HCT116 (cell line): ENCODE measurements at places on chromosomes 13 and 19.

DNA sequence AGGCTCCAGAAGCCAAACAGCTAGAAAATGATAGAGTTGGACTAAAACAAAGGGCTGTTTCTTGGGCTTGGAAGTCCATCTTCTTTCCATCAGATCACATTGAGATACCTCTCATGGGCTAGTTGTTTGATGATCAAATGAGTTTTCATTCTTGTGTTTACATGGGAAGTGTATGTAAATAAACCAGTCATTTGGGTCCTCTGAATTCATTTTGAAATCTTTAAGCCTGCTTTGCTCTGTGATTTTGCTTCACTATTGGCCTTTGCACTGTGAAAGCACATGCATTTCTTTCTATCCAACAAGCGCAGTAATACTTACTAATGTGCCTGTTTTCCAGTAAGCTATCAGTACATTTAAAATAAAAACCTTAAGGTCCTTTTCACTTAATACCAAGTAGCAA is 200.5 kb upstream of the IRS2 start:
- no peak for DNase-seq

DNA sequence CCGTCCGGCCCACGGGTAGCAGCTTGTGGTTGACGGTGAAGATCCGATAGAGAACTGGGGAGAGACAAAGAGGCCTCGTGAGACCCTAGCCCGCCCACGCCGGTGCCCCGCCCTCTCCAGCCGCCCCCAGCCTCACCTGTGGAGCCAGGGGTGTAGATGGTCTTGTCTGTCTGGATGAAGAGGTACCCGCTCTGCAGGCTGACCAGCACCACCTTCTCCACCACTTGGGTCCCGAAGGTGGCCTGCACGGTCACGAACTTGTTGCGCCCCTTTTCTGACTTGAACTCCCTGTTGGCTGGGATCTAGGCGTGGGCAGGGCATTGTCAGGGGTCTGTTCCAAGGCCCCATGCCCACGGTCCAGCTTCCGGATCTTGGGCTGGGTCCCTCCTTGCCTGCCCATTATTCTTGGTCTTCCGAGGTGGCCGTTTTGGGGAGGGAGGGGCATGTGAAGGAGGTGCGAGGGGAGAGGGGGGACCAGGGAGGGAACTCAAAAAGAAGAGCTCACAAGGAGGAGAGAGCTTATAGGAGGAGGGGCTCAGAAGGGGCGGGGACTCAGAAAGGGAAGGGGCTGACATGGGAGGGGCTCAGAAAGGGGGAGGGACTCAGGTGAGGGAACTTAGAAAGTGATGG is 2.2 kb downstream of the C3 start:
- no peak for DNase-seq

DNA sequence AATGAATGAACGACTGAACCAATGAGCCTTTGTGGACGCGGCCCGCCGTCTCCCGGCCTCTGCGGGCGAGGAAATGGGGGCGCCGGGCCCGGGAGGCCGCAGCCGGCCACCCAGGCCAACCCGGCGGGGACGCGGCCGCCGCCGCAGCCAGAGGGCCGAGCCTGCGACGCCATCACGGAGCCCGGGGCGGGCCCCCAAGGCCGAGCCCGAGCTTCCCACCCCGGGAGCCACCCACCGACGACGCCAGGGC is 216 bp downstream of the SUGP2 start:
- DNase-seq, result no peak

DNA sequence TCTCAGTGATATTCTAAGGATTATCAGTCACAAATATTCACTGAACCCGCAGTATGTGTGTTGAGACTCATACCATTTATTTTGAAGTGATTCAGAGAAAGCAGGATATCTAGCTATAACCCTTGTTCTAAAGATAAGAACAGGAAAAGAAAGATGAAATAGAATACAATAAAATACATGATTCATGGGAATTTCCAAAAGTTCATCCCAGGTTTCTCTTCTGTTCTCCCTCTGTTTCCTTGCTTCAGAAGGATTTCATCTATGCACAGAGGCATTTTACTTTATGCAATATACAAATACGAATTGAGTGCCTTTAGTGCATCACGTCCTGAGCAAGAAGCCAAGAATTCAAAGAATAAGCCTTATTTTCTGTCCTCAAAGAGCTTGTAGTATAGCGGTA is 274.4 kb upstream of the GPC6 start:
- no peak for DNase-seq

DNA sequence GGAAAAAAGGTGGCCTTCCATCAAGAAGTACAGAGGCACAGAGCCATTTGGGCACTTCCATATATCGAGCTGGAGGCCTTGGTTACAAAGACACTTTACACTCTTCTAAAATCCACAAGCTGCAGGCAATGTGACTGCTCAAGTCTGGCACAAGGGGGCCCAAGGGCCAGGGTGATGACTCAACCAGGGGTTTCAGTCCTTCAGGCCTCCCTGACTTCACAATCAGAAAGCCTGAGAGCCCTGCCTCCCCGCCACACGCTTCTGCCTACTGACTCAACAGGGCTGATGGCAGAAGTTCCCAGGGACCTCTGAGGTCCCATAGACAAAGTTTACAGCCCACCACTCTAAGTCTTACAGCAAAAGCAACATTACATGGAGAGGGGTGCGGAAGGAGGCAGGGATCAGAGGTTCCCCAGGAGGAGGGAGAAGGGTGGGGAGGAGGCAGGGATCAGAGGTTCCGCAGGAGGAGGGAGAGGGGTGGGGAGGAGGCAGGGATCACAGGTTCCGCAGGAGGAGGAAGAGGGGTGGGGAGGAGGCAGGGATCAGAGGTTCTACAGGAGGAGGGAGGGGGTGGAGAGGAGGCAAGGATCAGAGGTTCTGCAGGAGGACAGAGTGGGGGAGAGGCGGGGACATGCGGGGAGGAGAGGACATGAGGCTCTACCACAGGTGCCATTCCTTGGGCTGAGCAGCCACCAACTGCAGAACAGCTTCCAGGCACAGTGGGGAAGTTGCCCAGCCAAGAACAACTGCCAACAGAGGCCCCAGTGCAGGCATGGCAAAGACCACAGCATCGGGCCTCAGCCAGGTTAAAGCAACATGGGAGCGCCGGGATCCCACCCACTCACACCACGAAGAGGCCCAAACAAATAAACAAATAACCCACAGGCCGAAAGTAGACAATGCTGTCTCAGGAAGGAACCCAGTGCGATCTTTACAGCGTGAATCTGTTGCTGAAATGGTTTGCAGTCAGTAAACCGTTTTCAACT is 52.0 kb downstream of the SLC7A1 start:
- no peak for DNase-seq

DNA sequence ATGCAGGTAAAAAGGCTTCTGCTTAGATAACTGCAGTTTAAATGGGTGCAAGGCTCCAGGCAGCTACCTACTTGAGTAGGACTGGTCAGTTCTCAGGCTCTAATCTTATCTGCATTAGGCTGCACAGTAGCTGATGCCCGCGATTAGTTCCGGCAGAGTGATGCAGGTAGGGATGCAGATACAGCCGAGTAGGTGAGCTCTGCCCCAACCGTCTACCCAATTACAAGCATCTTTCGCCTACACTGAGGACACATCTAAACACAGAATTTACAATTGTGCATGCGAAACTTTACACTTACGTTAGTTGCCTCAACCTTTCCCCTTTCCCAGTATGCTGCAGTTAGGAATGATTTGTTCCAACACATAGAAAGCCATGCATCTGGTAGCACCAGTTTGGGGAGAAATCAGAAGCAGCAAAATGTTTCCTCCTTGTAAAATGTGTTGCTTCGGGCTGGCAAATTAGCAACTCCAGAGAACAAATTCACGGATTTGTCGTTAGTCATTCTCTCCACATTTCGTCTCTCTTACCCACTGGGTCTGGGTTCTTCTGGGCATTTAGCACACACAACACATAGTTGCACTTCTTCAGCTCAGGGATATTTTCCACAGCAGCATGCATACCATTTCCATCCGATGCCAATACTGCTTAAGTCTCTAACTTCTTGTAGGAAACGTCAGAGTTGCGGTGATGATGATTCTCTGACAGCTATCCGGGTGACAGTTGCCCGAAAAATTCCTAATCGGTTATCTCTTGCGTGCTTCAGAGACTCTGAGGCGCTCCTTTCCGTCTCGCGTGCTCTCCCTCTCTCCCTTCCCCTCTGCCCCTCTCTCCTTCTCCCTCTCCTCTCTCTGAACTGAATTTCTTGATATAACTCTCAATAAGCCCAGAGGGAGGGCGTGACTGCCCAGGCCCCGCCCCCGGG is at the start of gene PCDH9:
PCDH9 (minus strand) TSS at position 856 of the 923 bp plus-strand sequence. CDS start 1,896 bp downstream, outside the sequence.
- no peak for DNase-seq

- no peak for DNase-seq
Observed at GRCh38 chr13:100872761-100873160, 198.2 kb upstream of the TMTC4 start.

DNA sequence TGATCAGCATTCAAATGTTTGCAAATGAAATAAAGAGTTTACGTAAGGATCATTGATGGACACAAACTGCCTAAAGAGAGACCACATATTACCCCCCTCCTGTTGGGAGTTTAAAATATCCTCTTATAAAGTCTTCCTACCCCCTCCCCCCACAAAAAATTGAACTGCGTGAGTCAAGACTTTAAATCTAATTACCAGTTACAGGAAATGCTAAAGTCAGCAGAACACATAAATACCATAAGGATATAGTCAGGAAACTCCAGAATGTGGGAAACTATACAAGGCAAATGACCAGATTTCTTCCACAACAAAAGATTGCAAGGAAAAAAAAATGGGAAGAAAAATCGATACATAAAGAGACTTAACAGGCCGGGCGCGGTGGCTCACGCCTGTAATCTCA is 44.4 kb upstream of the FARP1 start:
- DNase-seq, result no peak

GRCh38 chr19:28489126-28489660 is 723.8 kb downstream of the UQCRFS1 start:
- DNase-seq, result no peak

GRCh38 chr13:98990701-98991100 is 12.8 kb upstream of the DOCK9 start:
- DNase-seq, result no peak

GRCh38 chr13:114142640-114143490 is 10.4 kb upstream of the RASA3 start:
- DNase-seq, result no peak

DNA sequence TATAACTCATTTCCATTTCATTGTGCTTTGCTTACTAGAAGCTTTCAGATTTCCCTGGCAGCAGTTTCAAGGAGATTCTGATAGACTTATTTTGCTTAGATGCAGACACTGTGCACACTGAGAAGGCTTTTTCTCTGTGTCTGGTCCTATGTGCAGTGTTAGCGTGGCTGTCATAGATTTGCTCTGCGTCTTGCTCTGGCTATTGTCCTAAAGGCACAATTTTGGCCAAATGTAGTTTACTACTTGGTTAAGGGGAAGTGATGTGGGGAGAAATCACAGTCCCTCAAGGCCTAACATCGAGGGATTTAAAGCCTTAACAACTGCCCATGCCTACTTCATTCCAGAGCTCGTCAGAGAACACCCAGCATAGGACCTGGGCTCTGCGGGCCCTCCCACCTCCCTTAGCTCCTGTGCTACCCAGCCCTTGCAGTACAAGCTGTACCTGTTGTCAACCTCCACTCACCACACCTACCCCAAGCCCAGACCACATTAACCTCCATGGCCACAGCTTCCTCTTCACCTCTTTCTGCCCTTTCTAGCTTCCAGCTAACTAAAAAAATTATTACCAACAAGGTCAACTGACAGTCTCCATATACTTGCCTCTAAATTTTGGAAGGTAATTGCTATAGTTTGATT is 38.9 kb upstream of the KATNAL1 start:
- DNase-seq, result no peak

DNA sequence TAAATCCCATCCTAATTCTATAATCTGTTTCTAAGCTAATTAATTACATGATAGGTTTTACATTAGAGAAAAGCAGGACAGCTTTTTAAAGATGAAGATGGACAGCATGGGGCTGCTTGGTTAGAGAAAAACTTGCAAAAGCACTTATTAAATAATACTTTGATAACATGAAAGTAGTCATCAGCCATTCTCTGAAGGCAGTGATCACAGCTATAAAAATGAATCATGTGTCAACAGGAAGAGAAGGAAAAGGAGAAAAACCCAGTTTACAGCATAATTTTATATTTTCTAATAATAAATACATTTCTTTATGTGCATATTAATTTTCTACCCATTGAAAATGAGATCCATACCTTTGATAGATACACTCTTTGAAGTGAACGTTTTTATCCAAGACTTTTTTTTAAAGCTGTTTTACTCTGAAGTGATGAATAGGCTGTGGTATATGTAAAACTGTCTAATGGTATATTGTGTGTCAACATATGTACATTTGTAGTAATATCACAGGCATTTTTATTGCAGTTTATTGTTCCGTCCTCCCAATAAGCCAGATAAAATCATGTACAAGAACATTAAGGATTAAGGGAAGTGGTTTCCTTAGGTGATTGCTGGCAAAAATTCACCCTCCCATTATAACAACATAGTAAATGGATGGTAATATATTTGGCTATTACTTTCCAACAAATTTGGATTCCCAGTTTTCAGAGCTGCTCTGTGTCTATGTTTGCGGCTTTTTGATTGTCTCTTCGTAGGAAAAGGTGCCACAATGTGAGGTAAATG is 1.3 kb upstream of the KLF5 start:
- DNase-seq, result no peak

DNA sequence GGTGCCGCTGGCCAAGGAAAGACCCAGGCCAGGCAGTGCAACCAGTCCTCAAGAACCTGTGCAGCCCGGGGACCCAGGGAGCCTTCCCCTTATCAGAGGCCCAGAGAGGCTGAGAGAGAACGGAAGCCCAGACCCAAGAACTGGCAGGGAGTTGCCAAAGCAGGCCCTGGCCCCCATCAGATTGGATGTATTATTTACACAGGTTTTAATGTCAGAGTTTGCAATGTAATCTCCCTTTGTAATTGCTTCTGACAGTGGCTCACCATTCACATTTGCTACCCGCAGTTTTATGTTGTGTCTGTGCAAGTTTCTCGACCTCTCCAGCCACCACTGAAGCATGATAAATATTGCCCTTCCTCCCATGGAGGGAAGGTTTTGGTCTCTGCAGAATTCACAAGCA is 660.9 kb downstream of the LIG4 start:
- no peak for DNase-seq

DNA sequence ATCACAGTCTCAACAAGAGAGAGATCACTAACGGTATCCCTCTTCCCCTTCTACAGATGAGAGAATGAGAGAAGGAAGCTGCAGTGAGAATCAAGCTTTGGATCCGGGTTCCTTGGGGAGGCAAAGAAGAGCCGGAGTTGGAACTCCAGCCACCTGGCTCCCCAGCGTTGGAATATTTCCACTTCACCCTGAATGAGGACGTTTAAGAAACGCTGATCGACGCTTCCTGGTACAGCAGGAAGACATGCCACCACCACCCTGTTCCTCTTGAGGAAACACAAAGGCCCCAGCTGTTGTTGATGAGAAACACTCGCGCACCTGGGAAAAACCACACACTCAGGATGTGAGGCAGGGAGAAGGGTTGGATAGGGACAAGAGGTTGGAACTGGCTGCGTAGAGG is 11.3 kb upstream of the CACNG8 start:
- no peak for DNase-seq
